ENCODE measurements at places on chromosomes 1 and 21.

GRCh38 chr21:33940881-33941245 is 25.3 kb upstream of the ATP5PO start:
- no peak for DNase-seq

DNA sequence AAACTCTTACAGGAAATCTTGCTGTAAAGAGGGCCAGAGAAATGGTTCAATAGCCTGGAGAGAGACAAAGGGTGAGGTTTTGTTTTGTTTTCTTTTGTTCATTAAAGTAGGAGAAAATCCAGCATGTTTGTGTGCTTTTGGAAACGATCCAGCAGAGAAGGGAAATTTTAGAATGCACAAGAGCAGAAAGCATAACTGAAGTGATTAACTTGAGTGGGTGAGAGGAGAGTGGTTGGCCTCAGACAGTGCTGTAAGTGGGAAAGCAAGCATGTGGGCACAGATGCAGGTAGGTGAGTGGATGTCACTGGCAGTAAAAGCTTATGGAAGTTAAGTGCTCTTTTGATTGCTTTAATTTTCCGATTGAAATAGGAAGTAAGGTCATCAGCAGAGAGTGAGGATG is 50.2 kb downstream of the EEIG2 start:
- no peak for DNase-seq

DNA sequence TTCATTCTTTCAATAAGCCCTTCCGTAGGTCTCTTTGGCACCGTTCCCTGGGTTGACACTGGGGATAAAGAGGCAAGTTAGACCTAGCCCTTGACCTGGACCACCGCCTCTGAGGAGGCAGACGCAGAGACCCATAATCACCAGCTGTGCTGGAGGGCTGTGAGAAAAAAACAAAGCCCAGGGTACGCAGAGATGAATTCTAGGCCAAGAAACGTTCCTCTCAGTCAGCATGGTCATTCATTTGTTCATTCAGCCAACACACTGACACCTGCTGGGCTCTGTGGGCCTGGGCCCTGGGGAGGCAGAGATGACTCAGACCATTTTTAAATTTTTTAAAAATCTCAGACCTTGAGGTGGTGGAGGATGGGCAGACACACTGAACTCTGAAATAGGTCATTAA is 26.3 kb upstream of the TRABD2B start:
- no peak for DNase-seq

DNA sequence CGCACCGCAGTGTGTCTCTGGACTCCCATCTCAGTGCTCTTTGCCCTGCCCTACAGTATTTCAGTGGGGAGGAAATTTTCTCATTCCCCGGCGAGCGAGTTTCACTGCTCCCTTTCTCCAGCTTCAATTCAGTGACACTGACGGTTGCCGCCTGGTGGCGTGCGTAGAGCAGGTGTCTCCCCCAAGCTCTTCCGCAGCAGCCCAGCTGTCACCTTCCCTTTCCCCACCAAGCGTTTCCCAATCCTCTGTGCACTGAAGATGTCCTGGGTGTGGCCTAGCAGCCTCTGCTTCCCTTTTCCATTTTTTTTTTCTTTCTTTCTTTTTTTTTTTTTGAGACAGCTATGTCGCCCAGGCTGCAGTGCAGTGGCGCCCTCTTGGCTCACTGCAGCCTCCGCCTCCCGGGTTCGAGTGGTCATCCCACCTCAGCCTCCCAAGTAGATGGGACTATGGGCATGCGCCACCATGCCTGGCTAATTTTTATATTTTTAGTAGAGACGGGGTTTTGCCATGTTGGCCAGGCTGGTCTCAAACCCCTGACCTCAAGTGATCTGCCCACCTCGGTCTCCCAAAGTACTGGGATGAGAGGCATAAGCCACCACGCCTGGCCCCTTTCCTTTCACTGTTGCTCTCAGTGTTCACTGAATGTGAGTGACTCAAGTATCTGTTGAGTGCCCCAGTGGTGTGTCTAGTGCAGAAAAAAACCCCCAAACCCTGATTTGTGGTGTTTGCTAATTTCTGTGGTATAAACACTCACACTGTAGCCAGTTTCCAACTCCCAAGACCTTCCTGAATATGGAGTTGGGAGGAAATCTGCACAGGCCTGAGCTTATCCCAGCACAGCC is 30.1 kb downstream of the TNFRSF1B start:
- no peak for DNase-seq

DNA sequence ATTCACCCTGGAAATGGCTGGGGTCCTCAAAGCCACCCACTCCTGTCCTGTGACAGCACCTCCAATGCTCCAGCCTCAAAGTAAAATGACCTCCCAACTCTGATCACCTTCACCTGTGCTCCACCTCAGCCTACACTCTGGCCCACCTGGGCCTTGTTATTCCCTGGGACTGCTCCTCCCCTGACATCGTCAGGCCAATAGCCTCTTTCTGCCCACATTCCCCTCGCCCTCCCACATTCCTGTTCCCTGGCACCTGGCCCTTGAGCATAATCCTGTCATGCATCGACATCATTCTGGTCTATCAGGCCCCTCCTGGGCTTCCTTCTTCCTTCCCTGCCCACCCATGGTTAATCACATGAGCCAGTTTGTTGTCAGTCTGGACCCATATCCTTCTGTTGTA is 13.2 kb upstream of the BCAR3 start:
- no peak for DNase-seq

- no peak for DNase-seq
Observed at GRCh38 chr1:29703596-29704370, 467.5 kb downstream of the PTPRU start.

- DNase-seq: no peak
Observed at GRCh38 chr1:196954778-196955177, 11.2 kb downstream of the CFHR2 start.
